ENCODE measurements at places on chromosomes 11 and 22.

DNA sequence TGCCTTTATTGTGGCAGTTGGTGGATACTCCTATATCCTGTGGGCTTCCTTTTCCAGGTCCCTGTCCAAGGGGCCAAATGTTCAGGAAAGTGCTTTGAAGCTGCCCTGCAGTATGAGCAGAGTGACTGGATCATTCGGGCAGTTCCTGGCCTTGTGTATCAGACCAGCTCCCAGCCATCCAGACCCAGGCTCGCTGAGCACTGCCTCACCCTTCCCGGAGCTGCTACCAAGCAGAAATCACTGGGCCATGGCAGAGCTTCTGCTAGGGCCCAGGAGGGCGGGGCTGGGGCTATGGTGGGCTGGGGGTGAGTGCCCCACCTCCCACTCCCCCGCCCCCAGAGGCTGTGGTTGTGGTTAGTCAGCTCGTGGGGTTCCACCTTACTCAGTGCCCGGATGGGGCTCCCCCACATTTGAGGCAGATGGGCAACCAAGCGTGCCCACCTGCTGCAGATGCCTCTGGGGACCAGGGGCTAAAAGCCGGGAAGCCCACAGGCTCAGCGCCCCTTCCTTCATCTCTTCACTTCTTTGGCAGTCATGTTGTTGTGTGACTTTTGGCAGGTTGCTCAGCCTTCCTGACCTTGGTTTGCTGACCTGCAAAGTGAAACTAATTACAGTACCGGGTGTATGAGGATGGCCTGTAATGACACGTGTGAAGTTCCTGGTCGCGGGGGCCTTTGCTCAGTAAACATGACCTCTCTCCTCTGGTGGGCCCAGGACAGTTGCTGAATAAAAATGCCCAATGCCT, 2.1 kb upstream of the LRRC32 start:
- DNase-seq = peak; percentile 60

DNA sequence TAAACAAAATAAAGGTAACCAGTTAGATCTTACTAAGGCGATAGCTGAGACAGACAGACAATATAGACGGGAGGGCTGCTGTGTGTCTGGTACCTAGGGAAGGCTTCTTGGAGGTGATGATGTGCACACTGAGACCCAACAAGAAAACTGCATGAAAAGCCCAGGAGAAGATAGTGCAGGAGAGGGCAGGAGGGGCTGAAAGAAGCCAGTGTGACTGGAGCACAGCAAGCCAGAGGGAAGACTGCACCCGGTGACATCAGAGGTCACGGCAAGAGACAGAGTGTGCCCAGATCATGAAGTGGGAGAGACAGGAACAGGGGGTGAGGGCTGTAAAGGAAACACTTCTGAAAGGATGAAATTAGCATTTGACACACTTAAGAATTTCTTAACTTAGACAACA, 266.3 kb downstream of the BRD1 start:
- DNase-seq = no peak

- no peak for DNase-seq
Measured at GRCh38 chr22:26225207-26225606, 55.9 kb downstream of the SEZ6L start.

GRCh38 chr11:2520736-2521035, 75.9 kb downstream of the KCNQ1 start:
- DNase-seq = peak; percentile 1

DNA sequence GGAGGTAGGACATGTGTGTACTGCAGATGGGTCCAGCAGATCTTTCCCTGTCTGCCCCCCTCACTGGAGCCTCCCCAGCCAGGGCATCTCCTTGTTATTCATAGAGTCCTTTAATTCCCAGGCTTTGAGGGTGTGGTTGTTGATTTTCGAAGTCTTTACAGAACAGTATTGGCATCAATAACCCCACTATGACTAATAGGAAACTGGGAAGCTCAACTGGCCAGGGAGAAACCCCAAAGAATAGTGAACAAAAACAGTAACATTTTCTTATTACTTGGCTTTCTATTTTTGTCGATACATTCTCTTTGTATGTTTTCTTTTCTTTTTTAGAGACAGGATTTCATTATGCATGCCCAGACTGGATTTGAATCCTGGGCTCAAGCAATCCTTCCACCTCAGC, 57.9 kb downstream of the NF2 start:
- no peak for DNase-seq

GRCh38 chr22:29503811-29504372, 23.9 kb downstream of the NEFH start:
- no peak for DNase-seq

- no peak for DNase-seq
Measured at GRCh38 chr11:115244758-115245157, 259.5 kb downstream of the CADM1 start.

GRCh38 chr11:25068451-25068850, 571.6 kb downstream of the LUZP2 start:
- no peak for DNase-seq

DNA sequence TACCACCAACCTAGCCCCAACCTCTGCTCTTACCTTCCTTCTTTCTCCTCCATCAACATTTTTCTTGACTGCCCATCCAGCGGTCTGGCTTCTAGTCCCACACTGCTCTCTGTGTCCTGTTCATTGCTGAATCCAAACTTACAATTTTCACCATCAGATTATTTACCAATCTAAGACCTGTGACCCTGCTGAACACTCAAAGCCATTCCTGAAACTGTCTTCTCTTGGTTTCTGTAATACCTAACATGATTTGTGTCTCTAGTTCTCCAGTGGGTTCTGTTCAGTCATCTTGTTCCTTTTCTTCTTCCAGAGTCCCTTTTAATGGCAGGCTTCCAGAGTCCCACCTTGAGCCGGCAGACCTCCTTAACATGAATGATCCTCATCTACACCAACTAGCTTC, 24.1 kb downstream of the RRAS2 start:
- no peak for DNase-seq

DNA sequence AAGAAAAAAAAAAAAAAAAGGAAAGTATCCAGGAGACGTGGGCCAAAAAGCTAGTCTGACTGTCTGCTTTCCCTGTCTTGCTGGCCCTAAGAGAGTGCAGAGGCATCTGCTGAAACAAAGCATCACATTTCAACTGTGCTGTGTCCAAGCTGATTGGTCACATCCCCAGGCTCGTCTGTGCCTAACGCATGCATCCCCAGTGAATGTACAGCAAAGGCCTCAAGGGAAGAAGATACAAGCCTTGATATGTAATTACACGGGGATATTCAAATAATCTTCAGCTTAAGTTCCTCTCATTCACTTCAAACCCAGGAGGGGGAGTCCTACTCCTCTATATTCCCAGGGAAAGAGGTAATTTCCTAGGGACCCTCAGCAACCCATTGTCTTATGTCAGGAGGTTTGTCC, 5.4 kb upstream of the SORL1 start:
- DNase-seq = no peak

DNA sequence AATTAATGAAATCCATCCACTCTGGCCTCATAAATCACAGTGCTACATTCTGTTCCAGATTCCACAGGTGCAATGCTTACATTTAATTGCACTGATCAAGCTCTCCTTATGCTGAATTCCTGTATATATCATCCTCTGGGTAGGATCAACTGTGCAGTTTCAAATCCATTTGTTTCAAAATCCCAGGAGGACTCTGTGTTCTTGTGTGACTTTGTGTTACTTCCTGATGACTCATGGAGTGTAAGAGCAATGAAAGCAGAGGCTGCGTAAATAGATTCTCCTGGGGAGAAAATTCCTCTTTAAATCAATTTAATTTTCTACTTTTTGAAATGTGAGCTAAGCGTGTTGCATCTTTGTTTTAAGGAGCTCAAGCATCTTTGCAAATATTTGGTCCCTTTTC, 752.7 kb downstream of the METTL15 start:
- no peak for DNase-seq

DNA sequence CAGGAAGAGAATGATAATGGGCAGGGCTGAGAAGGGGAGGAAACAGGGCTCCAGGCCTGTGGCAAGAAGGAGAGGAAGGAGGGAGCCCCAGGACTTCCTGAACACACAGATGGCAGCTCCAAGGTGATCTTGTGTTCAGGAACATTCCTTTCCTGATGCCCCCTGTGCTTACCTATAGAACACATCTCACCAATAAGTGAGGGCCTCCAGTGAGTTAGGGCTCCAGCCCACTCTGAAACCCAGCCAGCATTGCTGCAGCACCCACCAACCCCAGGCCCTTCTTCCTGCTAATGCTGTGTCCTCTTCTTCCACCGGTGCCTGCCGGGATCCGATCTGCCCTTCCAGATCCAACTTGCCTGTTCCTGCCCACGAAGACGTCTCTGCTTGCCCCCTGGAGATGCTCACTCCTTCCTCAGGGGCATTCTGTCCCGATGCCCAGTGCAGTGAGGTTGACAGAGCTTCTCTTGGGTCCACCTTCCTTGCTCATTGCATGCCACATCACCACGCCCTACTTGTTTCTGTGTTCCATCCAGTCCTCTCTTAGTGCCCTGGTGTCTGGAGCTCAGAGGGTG, 17.4 kb downstream of the ANKK1 start:
- no peak for DNase-seq

- DNase-seq = no peak
Measured at GRCh38 chr22:33357981-33358399, 299.8 kb upstream of the SYN3 start.
